ENCODE measurements at places on chromosomes 5 and 9.

DNA sequence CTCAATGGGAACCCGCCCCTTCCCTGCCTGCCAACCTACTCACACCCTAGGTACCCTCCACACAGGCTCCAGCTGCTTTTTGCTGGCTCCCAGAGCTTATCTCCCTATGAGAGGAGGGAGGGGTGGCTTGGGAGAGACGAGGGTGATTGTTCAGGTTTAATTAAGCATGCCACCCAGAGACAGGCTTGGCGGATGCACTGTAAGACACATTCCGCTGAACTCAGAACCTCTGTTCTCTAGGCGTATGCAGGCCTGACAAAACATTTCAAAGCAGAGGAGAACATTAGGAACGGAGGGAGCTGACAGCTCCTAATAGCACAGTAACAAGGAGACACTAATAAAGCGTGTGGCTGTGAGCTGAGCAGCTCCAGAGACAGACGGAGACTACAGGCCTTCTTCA, 80.1 kb downstream of the TRIM32 start:
- DNase-seq, result no peak

GRCh38 chr9:97811533-97812246, 41.3 kb upstream of the FOXE1 start:
- no peak for DNase-seq

- DNase-seq, result no peak
Observed at GRCh38 chr5:167903659-167904058, 387.8 kb upstream of the WWC1 start.

- DNase-seq, result no peak
Observed at GRCh38 chr9:105751761-105752160, 57.4 kb downstream of the TMEM38B start.
